ENCODE measurements at places on chromosomes 1 and 21.

- DNase-seq, result no peak
Measured at GRCh38 chr1:154862907-154863306, 7.2 kb downstream of the KCNN3 start.

DNA sequence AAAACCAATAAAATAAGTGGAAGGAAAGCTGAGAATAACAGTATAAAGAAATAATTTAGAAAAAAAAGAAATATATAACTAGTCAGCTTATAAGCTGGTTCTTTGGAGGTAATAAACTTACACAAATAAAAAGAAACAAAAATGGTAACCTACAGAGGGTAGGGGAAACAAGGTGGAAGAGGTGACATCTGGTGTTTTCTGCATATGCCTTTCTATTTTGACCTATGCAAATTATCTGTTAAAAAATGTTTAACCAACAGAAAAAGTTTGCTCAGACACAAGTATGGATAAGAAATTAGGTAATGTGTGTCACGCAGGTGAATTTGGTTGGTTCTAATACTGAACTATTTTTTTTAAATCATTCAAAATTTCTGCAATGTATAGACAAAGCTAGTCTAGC lies 53.6 kb upstream of the DMRTA2 start:
- DNase-seq, result no peak

- DNase-seq, result peak; percentile 56
Measured at GRCh38 chr1:110337704-110338308, 1.4 kb upstream of the RBM15 start.

DNA sequence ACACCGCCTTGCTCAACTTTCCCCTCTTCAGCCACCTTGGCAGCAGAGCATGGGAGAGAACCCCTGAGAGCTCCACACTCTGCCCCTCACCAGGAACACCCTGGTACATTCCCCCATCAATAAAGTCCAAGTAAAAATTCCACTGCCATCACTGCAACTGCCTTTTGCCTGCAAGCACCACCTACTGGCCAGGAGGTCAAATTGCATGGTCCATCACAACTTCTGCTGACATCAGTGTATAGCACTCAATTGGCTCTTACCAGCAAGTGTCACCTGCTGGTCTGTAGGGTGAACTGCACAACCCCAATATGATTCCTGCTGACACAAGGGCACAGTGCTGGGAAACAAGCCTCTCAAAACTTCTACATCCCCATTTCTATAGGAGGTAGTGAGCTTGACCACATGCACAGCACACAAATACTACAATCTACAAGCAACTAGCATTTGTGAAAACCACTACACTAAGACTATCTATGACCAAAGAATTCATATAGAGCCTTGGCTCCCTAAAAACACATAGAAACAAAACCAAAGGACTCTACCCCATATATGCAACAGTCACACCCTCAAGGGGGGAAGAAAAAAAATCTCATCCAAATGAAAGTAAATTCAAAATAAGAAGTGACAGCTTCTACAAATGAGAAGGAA lies 69.2 kb downstream of the FASLG start:
- DNase-seq, result peak; percentile 16

GRCh38 chr1:29576510-29576909 lies 340.2 kb downstream of the PTPRU start:
- no peak for DNase-seq

- no peak for DNase-seq
Measured at GRCh38 chr1:17360272-17360956, 11.6 kb upstream of the PADI6 start.

DNA sequence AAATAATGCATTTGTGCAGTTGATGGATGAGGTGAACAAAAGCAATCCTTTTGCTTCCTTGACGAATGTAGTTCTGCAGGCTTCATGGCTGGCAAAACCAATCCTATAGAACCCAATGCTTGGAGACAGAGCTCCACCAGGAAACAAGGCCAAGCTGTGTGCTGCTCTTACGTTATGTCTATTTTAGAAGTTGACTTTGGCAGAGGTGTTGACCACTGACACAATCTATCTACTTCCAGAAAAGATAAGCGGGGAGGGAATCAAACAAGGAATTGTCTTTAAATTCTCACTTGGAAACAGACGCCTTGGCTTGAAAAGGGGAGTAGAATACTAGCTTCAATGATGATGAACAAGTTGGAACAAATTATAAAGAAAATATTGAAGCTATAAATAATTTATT lies 211.2 kb downstream of the SETD4 start:
- no peak for DNase-seq

DNA sequence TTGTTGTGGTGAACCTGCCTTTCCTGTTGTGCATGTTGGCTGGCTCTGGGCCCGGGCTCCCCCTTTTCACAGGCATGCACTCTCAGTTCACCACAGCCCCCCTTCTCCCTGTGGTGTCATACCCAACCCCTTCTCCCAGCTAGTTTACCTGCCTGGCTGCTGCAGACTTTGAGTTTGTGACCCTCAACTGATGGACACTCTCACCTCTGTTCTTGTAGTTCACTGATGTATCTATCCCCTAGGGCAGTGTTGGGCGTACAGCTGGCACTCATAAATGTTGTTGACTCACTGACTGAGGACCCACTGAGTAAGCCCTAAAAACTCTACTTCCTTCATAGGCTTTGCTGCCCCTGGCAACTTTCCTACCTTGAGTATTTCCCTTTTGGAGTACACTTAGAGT lies 54.9 kb downstream of the WDR64 start:
- peak; percentile 30 for DNase-seq

GRCh38 chr1:154779551-154780189 lies 90.4 kb downstream of the KCNN3 start:
- no peak for DNase-seq

GRCh38 chr1:238465449-238465848 lies 574.7 kb upstream of the ZP4 start:
- no peak for DNase-seq

- no peak for DNase-seq
Measured at GRCh38 chr1:87718241-87718950, 389.7 kb downstream of the LMO4 start.

DNA sequence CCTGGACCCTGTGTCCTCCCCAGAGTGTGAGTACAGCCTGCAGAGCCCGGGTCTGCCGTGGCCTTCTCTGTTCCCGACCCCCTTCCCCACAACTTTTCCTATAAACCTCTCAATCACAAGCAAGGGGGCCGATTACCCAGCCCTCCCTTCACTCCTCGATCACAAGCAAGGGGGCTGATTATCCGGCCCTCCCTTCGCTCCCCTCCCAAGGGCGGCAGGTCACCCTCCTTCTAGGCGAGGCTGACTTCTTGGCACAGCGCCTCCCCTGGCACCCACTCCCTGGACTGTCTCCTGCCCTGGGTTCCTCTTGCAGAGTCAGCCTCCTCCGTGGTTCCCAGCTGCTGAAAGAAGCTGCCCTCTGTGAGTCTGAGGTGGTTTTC lies 12.3 kb upstream of the LDLRAP1 start:
- DNase-seq, result no peak

DNA sequence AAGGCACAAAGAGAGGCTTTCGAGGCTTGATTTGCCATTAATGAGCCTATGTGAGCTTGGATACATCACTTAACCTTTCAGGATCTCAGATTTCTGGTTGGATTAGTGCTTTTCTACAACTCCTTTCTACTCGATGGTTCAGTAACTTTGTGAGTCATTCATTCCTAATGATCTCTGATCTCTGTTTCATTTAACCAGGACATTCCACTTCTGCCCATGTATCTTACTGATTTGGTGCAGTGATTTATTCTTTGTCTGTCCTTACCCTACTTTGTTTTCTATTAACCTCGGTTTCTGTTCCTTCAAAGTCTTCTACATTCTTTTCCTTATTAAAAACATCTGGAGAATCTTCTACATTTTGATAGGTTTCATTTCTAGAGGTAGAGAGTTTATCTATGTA lies 94.6 kb upstream of the ZBTB18 start:
- no peak for DNase-seq

DNA sequence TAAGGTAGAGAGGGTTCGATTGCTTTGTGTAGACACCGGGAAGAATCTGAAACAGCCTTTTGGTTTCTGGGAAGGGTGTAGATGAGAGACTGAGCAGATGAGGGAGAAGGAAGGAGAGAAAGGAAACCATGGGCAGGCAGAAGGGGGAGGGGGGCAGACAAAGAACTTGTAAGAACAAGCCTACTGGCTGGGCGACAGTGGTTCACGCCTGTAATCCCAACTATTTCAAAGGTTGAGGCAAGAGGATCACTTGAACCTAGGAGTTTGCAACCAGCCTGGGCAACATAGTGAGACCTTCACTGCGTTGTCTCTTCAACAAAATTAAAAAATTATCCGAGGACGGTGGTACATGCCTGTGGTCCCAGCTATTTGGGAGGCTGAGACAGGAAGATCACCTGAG lies 106.2 kb downstream of the TM2D1 start:
- no peak for DNase-seq

- no peak for DNase-seq
Measured at GRCh38 chr1:205191622-205192021, 19.9 kb downstream of the DSTYK start.

DNA sequence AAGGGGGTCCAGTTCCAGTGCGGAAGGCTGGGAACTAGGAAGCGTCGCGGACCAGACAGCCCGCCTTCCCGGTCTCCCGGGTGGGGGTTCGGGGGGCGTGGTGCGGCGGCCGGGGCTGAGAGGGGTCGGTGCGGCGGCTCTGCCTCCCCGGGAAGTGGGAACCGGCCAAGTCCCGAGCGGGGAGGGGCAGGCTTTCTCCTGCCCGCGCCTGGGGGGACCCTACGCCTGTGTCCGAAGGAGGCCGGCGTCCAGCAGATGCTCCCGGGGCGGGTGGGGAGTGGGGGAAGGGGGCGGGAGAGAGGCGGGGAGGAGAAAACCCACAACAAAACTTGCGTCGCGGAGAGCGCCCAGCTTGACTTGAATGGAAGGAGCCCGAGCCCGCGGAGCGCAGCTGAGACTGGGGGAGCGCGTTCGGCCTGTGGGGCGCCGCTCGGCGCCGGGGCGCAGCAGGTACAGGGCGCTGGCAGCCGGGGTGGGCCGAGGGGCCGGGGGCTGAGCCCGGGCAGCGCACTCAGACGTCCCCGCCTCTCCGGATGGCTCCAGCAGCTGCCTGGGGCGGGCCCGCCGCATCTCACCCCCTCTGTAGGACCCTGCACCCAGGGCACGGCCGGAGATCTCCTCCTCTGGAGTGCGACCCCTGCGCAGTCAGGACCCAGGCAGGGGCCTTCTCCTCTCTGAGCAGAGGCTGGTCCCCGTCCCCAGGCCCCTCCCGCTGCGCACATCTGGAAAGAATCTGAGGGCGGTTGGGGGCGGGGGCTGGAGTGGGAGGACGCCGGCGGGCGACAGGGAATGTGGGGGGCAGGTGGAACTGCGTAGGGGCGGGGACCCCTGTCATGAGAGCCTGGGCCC lies at the start of gene PODN:
PODN (plus strand) TSS at position 355 of the 849 bp plus-strand sequence. CDS start 7,643 bp downstream, outside the sequence.
- DNase-seq, result peak; percentile 34

GRCh38 chr1:29508458-29509107 lies 272.3 kb downstream of the PTPRU start:
- DNase-seq, result no peak

DNA sequence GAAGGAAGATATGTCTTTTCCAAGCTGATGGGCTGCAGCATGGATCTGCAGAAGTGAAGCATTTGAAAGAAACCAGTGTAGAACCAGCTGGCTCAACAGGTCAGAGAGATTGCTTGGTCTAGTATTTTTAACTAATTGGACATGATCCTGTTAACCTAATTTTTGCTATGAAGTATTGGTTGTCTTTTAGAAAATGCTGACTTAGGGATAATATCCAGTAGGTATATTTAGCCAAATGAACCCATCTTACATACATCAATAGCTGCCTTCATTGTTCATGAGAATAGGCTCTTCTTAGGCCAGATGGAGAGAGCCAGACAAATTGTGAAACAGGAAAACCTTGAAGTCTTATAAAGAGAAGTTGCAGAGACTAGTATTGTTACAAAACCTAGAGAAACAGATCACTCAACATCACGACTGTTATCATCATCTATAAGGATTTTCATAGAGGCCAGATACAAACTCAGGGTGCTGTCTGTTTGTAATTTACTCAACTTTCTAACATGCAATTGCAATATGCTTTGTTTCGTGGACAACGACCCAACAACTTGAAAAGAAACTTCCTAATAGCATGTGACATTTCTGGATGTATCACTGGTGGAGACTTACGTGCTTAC lies 148.2 kb downstream of the DISC1 start:
- no peak for DNase-seq

GRCh38 chr1:172298141-172298540 lies 122.3 kb upstream of the C1orf105 start:
- DNase-seq, result no peak

DNA sequence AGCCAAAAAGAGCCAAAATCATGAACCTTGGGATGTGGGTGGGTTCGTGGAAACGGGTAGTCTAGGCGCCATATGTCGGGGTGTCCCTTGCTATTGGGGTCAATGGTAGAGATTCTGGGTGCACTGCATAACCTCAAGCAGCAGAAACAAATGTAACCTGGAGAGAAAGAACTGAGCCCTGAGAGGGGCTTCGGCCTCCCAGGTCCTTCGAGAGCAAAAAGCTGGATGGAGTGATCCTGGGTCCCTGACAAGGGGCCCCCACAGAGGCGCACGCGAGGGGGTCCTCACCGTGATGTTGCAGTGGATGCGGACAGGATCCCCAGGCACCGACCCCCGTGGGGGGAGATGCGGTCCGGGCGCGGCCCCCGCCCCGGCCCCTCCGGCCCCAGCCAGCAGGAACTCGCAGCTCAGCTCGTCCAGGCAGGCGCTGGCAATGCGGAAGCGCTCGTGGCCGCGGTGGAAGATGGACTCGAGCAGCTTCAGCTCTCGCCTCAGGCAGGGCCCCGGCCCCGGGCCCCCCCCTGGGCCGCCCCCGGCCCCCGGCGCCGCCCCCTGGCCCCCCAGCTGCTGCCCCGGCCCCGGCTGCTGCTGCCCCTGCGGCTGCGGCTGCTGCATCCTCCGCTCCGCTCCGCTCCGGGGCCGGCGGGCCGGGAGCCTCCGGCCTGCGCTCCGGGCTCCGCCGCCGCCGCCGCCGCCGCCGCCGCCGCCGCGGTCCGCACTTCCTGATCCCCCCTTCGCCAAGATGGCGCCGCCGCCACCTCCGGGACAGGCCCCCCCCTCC lies at the start of gene UBE2Q1:
UBE2Q1 (minus strand) TSS at position 724 of the 781 bp plus-strand sequence; CDS start at position 615, 109 bp downstream.
- DNase-seq, result peak; percentile 36

DNA sequence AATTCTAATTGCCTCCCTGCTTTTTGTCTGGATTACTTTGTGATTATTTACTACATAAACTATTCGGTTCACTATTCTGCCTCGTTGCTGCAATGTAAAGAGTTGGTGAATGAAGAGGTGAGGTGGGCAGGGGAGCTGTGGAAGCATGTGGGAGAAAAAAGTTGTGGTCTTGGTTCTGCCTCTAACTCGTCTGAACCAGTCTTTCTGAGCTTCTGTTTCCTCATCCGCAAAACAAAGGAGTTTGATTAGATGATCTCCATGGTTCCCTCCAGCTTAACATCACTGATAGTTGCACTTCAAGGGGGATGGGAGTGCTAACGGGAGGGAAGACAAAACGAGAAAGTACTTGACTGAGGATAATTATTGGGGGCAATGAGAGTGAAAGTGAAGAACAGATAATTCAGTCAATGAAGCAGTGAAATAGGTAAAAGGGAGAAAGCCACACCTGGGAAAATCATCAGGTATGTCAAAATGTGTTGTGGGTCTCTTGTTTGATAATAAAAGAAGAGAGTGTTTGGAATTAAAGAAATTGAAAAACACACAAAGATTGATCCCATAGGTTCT lies 26.2 kb upstream of the UHMK1 start:
- DNase-seq, result no peak

Measured in NCI-H1417 (cell line).